ENCODE measurements at places on chromosomes 11 and 22. TPM values are rescaled to one million over a fixed set of nuclear protein-coding genes. Genes with fewer than 3 reads are reported as not detected.

GRCh38 chr11:118006153-118006534 is 19.9 kb downstream of the IL10RA start:
- peaks cover 16% of the 10 kb centered on the region for H3K36me3 ChIP-seq
- DNase-seq, result no peak
- H3K27ac ChIP-seq, result peak overlapping the region; percentile 99
- H3K4me1 ChIP-seq, result peaks cover 94% of the 10 kb centered on the region
- no peaks in the 10 kb centered on the region for H3K27me3 ChIP-seq

DNA sequence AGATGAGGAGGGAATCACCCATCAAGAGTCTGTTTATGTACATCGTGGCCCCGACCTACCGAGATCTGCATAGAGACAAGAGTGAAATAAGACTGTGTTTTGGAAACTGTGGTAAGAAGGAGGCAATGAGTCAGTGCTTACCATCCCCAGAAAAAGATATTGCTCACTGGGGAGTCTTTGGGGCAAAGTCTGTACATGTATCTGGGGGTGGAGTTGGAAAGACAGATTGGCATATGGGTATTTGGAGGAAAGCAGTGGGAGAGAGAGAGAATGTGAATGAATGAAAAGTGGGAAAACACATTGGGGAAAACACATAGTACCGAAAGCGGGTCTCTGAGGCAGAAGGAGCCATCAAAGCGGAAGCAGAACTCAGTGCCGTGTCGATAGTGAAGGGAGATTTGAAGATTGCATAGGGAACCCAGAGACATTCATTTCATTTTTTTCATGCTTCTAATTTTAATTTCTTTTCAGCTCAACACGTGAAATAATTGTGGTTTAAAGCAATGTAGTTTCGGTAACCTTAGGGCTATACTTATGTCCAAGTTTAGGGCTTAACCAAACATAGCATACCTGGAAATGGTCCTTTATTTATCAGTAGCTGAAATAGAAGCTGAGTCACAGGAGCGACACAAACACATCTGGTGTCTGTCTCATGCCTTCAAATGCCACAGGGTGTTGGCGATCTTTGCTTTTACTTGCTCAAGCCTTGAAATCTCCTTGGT is 98.6 kb upstream of the CD44 start:
- peaks cover 74% of the 10 kb centered on the region for H3K4me1 ChIP-seq
- DNase-seq, result peak; percentile 79
- peaks cover 1% of the 10 kb centered on the region for H3K27me3 ChIP-seq
- H3K36me3 ChIP-seq, result peaks cover 6% of the 10 kb centered on the region
- H3K27ac ChIP-seq, result peak overlapping the region; percentile 94
- peak overlapping the region; percentile 79 for H3K4me3 ChIP-seq

DNA sequence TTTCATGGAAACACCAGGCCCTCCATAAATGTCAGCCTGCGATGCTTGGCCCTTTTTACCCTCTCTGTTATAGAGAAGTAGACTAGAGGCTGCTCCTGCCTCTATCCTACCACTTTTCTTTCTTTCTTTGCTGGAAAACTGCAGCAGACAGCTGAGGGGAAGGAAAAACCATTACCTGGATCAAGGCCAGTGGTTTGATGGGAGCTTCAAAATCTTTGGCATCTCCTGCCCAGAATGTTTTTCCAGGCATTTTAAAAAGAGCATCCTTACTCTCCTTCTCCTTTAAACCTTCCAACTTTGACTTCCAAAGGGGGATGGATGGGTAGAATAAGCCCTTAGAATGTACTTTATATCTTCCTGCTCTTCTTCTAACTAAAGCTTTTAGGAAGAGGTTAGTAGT is 44.9 kb downstream of the EXT2 start:
- DNase-seq, result no peak
- no peaks in the 10 kb centered on the region for H3K4me1 ChIP-seq
- no peak overlapping the region for H3K27ac ChIP-seq
- H3K27me3 ChIP-seq, result no peaks in the 10 kb centered on the region
- H3K4me3 ChIP-seq, result no peak overlapping the region

DNA sequence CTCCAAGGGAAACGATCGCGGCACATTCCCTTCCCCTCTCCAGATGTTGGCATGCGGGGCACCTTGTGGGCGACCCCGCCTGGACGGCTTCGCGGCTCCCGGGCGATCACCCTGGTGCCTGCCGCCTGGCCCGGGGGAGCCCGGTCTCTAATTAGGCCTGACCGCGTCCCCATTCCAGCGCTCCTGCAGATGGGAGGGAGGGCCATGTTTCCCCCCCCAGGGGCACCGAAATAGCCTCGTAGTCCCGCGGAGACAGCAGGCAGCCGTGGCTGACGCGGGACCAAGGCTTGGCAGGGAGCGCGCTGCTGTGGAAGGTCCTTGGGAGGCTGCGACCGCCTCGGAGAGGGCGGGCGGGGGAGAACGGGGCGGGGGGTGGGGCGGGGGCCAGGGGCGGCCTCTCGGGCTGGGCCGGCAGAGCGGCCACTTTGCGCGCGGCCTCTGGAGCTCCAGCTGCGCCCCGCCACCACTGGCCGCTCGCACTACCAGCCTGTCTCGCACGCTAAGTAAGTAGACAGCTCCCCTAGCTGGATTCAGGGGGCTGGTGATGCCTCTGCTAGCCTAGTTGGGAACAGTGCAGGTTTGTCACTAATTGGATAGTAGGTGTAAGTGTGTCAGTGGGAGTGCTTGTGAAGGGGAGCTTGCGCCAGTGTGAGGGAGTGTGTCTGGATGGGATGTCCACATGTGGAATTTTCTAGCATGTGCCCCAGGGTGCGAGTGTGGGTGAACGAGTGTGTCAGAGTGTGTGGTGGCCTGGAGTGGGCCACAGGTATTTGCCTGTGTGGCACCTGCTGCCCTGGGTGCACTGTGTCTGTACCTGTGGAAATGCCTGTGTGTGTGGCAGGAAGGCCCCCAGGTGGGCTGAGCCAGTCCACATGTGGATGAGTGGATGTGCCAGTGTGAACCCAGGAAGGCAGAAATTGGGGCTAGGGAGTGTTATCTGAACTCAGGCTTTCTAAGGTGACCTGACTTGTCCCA is at the start of gene INSC:
TSS of gene INSC (plus strand) at position 423 of the 975 bp plus-strand sequence. CDS start 34,252 bp downstream, outside the sequence.
- H3K4me3 ChIP-seq, result no peak within 1 kb of the TSS
- no peak for DNase-seq
- no peaks in the 10 kb centered on the region for H3K36me3 ChIP-seq
- no peak within 1 kb of the TSS for H3K27ac ChIP-seq
- H3K27me3 ChIP-seq, result peaks cover 35% of the 10 kb centered on the region
- peaks cover 10% of the 10 kb centered on the region for H3K4me1 ChIP-seq

RFPL1 gene
- total RNA-seq, result not detected

- no peak overlapping the region for H3K4me3 ChIP-seq
- H3K27me3 ChIP-seq, result no peaks in the 10 kb centered on the region
- H3K27ac ChIP-seq, result no peak overlapping the region
- peaks cover 2% of the 10 kb centered on the region for H3K4me1 ChIP-seq
- no peaks in the 10 kb centered on the region for H3K36me3 ChIP-seq
Observed at GRCh38 chr11:1932105-1932480, 12.6 kb downstream of the TNNT3 start.

DNA sequence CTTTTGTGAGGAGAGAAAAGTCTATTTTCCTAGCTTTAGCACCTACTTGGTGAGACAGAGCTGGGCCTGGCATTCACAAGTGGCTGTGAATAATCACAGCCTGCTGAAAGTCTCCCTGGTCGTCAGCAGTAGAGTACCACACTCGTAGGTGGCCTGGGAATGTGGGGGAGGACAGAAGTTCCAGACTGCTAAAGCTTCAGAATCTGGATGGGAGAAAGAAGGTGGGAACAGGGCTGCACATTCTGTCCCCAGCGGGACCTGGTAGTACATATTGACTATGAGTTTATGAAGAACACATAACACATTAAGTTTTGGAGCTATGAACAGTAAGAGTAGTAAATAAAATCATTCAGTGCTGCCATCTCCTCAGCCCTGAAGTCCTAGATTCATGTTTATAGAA is 19.0 kb upstream of the LIMK2 start:
- H3K4me3 ChIP-seq, result no peak overlapping the region
- H3K27ac ChIP-seq, result no peak overlapping the region
- H3K36me3 ChIP-seq, result peaks cover 13% of the 10 kb centered on the region
- no peaks in the 10 kb centered on the region for H3K27me3 ChIP-seq
- peaks cover 2% of the 10 kb centered on the region for H3K4me1 ChIP-seq
- no peak for DNase-seq
